ENCODE measurements at places on chromosomes 12 and 14. TPM values are rescaled to one million over a fixed set of nuclear protein-coding genes. Genes with fewer than 3 reads are reported as not detected.

The DPF3 gene
- 25.9 TPM for total RNA-seq

The DYRK2 gene
- 57.1 TPM for total RNA-seq

DNA sequence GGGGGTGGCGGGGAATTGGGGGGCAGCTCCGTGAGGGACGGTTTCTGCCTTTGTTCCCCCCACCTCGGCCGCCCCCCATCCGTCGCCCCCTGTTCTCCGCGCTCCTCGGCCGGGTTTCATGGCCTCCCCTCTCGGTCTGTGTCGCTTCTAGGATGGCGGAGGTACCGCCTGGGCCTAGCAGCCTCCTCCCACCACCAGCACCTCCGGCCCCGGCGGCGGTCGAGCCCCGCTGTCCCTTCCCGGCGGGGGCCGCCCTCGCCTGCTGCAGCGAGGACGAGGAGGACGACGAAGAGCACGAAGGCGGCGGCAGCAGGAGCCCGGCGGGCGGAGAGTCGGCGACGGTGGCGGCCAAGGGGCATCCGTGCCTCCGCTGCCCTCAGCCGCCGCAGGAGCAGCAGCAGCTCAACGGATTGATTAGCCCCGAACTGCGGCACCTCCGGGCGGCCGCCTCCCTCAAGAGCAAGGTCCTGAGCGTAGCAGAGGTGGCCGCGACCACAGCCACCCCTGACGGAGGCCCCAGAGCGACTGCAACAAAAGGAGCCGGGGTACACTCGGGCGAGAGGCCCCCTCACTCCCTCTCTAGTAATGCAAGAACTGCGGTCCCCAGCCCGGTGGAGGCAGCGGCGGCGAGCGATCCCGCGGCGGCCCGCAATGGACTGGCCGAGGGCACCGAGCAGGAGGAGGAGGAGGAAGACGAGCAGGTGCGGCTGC, 575 bp downstream of the NAA30 start:
- DNase-seq = peak; percentile 31

The C12orf56 gene
- total RNA-seq = not detected

Data from right cardiac atrium (tissue), 5 donors.